ENCODE measurements at places on chromosomes 5 and 9.

- DNase-seq = no peak
These were observed 704.3 kb upstream of the ZNF608 start for GRCh38 chr5:125450771-125451170.

DNA sequence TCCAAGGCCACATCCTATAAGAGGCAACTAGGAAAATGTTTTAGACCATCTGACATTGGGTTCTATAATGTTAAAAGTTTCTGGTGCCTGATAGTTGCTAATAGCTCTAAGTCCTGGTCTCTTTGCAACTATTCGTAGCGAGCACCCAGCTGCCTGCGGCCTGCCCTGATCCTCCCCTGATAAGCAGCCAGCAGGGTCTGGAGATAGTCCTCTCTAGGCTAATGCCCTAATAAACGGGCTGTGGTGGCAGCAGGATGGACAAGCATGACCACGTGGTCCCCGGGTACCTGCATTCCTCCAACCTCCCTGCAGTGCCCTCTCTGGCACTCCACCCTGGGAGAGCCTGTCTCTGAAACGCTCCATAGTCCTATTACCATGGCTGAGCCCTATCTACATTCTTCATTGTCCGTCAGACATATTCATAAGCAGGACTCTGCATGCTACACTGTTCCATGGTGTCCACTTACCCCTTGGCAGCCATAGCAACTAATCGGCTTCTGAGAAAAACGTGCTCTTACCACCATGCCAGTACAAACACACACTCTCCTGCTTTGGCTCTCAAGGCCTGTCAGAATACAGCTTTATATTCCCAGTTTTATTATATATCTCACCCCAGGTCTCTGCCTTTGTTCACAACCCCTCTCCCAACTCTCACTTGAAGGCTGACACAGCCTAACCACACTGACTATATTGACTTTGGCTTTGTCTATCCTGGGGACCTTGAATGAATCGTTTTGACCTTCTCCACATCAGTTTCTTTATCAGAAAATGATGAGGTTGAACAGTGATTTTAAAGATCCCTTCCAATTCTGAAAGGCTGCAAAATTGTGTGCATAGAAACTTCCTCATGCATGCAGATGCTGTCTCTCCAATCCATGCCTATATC lies 49.9 kb upstream of the DAPK1 start:
- DNase-seq = no peak

DNA sequence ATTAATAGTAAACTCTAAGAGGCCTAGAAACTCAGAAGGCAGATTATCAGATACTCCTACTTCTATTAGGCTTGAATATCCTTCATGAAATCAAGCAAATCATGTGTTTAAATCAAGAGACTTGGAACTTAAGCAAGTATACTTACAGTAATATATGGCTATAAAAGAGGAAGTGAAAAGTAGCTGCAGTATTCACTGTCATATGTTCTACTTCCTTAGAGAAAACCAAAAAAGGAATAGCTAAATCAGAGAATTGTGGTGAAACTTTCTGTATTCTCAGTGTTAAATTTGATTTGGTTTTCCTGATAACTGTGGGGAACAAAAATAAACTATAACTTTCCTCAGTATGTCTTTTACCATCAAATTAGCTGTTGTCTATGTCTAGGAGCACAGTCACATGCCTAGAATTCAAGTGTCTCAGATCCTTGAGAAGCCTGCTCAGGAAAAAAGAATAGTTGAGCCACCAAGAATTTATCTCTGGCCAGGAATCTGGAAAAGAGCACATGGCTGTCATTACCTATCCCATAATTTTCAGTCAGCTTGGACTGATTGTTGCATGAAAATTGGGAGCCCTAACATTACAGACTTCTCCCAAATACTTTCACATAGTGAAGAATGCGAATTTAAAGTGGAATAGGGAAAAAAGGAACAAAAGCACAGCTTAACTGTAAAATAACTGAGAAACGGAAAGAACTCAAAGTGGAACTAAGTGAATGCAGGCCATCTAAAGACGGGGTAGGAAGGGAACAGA lies 1.7 kb downstream of the FKBP15 start:
- no peak for DNase-seq

DNA sequence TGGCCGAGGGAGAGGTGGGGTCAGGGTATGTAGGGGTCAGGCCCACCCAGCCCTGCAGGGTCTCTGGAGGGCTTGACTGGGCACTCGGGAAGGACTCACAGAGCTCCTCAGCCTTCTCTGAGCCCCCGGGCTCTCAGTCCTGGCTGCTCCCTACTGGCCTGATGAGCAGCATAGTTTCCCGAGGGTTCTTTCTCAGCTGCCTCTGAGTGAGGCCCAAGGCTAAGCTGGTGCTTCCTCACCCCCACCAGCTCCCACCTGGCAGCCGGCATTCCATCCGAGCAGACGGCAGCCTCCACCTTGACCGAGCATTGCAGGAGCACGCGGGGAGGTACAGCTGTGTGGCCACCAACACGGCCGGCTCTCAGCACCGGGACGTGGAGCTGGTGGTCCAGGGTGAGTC lies 56.0 kb downstream of the HMCN2 start:
- no peak for DNase-seq

DNA sequence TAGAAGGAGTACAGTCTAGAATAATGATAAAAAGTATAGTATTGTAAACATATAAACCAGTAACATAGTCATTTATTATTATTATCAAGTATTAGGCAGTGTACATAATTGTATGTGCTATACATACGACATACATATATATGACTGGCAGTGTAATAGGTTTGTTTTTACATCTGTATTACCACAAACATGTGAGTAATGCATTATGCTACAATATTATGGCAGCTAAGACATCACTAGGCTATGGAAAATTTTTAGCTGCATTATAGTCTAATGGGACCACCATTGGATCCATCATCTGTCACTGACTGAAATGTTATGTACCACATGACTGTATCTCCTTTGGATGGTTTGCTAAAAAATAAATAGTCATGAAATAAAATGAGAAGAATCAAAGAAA lies 530.0 kb downstream of the PRR16 start:
- no peak for DNase-seq

GRCh38 chr5:100430268-100431195 lies 104.6 kb upstream of the FAM174A start:
- no peak for DNase-seq

- DNase-seq = no peak
These were observed 134.7 kb upstream of the SV2C start for GRCh38 chr5:75948438-75948837.

GRCh38 chr5:33146881-33147280 lies 293.9 kb upstream of the TARS1 start:
- DNase-seq = no peak

GRCh38 chr9:95007226-95007869 lies 280.8 kb downstream of the AOPEP start:
- no peak for DNase-seq

DNA sequence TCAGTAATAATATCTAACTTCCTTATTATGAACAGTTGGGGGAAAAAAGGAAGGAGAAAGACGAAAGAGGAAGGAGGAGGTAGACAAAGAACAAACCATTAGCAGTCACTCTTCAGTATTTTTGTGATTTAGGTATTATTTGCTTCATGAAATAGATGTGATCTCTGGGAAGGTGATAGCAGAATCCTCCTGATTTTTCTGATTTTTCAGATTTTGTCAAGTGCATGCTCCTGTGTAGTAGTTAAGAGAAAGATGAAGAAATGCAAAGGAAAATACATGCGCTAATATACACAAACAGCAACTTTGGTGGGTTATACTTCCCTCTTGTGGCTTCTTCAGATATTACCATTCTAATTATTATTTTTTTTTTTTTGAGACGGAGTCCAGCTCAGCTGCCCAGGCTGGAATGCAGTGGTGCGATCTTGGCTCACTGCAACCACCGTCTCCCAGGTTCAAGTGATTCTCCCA lies 31.6 kb downstream of the LMNB1 start:
- no peak for DNase-seq

GRCh38 chr5:60640901-60641300 lies 59.1 kb downstream of the DEPDC1B start:
- DNase-seq = no peak

DNA sequence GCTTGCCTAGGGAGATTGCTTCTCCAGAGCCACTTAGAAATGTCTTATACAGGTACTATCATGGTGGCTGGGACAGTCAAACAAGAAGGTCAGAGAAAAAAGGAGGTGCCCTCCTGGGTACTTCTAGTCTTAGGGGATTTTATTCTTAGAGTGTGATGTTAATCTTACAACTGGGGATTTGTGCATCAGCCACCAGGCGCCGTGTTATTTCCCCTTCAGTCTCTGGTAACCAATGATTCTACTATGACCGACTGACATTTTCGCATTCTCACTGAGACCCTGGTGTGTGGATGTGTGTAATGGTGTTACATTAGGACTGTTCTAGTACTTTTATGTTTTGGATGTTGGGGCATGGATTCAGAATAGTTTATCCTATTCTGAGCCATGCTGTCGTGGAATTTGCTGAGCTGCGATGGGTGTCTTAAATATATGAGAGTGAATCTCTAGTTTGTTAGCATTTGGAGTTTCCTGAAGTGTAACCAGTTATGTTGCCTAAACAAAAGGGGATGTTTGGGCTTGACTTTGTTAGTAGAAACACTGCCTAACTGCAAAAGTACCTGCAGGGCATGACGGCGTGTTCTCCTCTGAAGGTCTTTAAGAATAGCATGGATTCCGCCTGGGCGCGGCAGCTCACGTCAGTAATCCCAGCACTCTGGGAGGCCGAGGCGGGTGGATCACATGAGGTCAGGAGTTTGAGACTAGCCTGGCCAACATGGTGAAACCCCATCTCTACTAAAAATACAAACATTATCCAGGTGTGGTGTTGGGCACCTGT lies 175.2 kb upstream of the DAP start:
- DNase-seq = no peak

GRCh38 chr5:122915717-122916461 lies 70.5 kb downstream of the SNX24 start:
- no peak for DNase-seq

GRCh38 chr5:122815218-122815767 lies 30.1 kb upstream of the SNX24 start:
- DNase-seq = no peak

GRCh38 chr9:130501639-130502038 lies 56.9 kb downstream of the ASS1 start:
- no peak for DNase-seq

DNA sequence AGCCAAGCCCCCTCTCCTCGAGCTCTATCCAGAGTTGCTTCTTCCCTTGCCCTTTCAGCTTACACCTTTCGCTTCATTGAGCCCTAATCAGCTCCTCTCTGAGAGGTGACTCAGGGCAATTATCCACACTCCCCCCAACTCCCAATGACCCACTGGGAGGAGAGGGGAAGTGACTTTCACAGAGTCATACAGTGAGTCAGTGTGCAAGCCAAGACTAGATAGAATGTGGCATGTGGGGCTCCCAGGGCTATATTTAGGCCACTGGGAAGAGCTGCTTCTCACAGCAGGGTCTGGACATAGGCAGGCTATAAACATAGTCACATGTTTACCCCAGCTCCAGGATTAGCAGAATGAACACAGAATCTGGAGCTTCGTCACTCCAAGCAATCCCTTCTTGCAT lies 57.4 kb downstream of the NRG2 start:
- DNase-seq = peak; percentile 77

DNA sequence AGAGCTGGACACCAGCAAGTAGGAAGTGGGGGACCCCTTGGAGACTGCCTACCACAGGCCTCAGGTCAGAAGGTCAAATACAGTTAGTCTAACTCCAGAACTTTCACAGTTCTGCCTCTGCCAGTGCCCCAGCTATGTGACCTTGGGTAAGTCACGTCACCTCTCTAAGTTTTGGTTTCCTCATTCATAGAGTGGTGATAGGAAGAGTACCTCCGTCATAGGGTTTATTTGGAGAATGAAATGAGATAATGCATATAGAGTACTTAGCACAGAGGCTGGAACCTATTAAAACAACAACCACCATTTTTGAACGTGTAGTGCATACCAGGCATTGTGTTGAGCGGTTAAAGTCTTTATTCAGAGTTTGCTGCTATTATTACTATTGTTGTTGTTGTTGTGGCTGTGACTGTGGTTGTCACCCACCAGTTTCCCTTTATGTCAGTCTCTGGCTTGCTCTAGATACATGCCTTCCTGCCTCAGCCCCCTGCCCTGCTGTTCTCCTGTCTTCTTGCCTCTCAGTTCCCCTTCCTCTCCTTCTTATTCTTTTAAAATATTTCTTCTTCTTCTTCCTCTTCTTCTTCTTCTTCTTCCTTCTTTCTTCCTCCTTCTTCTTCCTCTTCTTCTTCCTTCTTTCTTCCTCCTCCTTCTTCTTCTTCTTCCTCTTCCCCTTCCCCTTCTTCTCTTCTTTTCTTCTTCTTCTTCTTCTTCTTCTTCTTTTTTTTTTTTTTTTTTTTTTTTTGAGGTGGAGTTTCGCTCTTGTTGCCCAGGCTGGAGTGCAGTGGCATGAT lies 67.8 kb downstream of the RALGPS1 start:
- DNase-seq = no peak

- DNase-seq = peak; percentile 59
These were observed 86.0 kb downstream of the FBXL7 start for GRCh38 chr5:15585841-15586591.

- DNase-seq = no peak
These were observed 42.3 kb downstream of the PAM start for GRCh38 chr5:102797322-102797884.

DNA sequence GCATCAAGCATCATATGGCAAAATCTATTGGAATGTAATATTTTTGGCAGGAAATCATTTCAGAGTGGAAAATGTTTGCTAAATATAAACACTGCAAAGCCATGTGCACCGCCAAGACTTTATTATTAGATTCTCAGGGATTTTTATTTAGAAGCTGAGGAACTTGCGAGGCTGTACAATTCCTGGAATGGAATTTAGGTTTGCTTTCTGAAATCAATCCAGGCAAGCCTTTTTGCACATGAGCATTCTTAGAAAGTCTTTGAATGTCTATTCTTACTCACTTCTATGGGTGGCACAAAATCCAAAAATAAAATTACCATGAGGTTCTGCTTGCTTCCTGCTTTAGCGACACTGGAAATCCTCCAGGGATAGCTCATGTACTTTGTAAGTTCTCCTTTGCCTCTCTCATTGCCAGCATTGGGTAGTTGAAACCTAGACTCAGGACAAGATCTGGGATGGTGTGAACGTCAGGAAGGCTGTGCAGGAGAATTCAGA lies 71.5 kb upstream of the PALM2AKAP2 start:
- peak; percentile 27 for DNase-seq

DNA sequence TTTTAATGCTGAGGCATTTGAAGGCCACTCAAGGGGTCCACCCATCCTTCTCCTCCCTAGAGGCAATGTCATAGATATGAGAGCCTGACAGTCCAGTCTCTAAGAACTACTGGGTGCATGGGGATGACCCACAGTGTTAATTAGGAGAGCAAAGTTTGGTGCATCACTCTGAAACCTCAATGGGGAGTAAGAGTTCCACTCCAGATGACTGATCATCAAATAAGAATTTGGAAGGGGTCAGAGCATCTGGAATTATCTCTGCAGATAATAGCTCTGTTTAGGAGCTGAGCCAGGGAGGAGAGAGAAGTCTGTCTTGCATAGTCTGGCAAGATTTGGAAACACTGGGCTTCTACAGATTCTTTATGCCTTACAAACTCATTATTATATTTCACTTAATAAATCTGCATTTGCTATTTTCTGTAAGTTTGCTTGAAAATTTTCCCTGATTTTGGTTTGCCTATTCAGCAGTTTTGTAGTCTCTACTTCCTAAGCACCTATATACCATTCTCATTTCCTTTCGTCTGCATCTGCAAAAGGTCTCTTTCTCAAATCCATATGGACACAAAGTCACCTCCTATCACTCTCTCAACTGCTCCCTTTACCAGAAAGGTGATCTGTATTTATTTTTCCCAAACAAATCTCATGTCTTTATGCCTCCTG lies 27.7 kb downstream of the FGF10 start:
- DNase-seq = no peak

GRCh38 chr9:29060041-29060440 lies 1486.8 kb upstream of the C9orf72 start:
- no peak for DNase-seq

GRCh38 chr5:22542340-22542739 lies 310.8 kb downstream of the CDH12 start:
- no peak for DNase-seq

Data from GM04503 (cell line).